Muscle of arm (tissue), 14 donors: ENCODE measurements at places on chromosomes 1 and 21.

GRCh38 chr21:29860346-29860745, 79.5 kb downstream of the GRIK1 start:
- DNase-seq: no peak

- no peak for DNase-seq
Measured at GRCh38 chr1:153190373-153190772, 12.9 kb upstream of the LELP1 start.

GRCh38 chr1:31688233-31688918, 15.4 kb downstream of the COL16A1 start:
- no peak for DNase-seq

GRCh38 chr1:65011983-65012382, 45.6 kb upstream of the JAK1 start:
- no peak for DNase-seq

GRCh38 chr1:48572646-48573258, 100.7 kb upstream of the SPATA6 start:
- DNase-seq: peak; percentile 21

- DNase-seq: no peak
Measured at GRCh38 chr1:220797553-220797952, 10.8 kb downstream of the MTARC1 start.
